Vagina (tissue), 2 donors: ENCODE measurements at places on chromosomes 3 and 15.

DNA sequence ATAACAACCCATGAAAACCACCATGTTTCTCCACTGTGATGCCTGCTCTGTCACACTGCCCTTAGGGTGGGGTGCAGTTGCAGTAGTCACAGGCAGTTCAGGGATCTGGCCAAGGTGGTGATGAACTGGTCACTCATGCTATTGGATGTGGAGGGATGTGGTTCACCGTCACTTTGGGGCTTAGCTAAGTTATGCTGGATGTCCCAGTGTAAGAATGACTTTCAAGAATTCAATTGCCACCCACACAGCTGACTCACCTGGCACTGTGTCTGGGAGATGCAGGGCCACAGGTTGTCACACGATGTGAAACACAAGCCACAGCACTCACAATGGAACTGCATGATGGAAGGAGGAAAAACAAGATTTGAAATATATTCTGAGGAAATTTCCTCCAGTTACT lies 146.1 kb upstream of the CTNNB1 start:
- DNase-seq = no peak
- H3K4me1 ChIP-seq = no peaks in the 10 kb centered on the region
- no peaks in the 10 kb centered on the region for H3K36me3 ChIP-seq
- no peak overlapping the region for H3K27ac ChIP-seq

DNA sequence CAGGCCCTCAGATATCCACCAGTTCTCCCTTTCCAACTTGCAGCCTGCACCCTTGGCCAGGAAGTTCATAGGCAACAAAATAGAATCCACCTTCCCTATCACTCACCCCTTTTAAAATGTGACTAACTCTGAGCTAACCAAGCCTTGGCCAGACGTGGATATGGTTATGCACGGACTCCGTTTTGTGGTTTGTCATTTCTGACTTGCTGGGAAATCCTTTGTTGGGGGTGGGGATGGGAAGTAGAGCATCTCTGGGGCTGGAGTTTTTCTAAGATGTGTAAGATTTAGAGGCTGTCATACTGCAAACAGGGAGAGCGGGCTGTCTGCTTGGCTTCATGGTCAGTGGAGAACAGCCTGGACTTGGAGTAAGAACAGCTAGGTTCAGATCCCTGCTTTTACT lies 62.6 kb downstream of the SMAD3 start:
- DNase-seq = no peak
- H3K27me3 ChIP-seq = no peaks in the 10 kb centered on the region
- H3K4me3 ChIP-seq = no peak overlapping the region
- peaks cover 88% of the 10 kb centered on the region for H3K4me1 ChIP-seq
- H3K36me3 ChIP-seq = no peaks in the 10 kb centered on the region

GRCh38 chr3:36904641-36905040 lies 40.2 kb downstream of the TRANK1 start:
- no peak overlapping the region for H3K4me3 ChIP-seq
- H3K4me1 ChIP-seq = peaks cover 29% of the 10 kb centered on the region
- no peak overlapping the region for H3K27ac ChIP-seq
- H3K27me3 ChIP-seq = no peaks in the 10 kb centered on the region

DNA sequence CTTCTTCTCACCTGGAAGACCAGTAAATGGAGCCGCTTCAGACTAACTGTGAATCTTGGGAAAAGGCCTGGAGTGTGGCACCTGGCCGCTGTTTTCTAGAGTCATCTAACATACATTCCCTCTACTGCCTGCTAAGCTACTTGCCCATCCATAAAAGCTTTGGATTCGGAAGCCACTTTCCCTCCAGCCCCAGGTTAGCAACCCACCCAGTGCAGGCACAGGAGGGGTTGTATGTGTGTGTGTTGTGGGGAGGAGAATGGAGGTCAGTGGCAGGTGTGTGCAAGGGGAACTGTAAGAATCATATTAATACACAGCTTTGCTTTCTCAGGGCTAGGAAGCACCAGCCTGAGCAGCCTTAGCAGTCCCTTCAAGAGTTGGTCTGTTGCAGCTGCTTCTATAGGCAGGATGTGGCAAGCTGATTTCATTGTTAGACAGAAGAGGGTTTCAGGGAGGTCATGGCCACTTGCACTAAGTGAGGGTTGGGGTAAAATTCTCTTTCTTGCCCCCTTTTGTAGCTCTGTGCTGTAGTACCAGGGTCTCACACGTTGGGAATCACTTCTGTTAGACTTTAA lies 8.9 kb downstream of the NSUN3 start:
- H3K4me3 ChIP-seq = no peak overlapping the region
- no peaks in the 10 kb centered on the region for H3K4me1 ChIP-seq
- H3K27ac ChIP-seq = no peak overlapping the region
- H3K27me3 ChIP-seq = no peaks in the 10 kb centered on the region

DNA sequence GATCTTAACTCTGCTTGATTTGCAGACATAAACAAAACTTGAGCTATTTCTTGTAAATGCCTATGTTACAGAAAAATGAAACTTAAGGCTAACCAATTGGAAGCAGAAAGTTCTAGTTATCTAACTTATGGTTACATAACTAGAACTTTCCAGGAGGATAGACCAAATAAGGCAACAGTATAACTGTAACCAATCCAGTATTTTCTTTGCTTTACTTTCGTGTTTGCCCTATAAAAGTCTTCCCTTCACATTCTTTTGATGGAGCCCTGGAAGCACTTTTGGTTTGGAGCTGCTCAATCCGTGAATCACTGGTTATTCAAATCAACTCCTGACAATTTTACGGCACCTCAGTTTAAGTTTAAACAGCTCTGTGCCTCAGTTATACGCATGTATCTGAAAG lies 164.6 kb downstream of the SUCLG2 start:
- H3K4me3 ChIP-seq = no peak overlapping the region
- H3K27ac ChIP-seq = peak overlapping the region; percentile 28
- DNase-seq = no peak
- H3K36me3 ChIP-seq = no peaks in the 10 kb centered on the region
- no peaks in the 10 kb centered on the region for H3K4me1 ChIP-seq

GRCh38 chr15:43210807-43211206 lies 10.0 kb downstream of the EPB42 start:
- no peaks in the 10 kb centered on the region for H3K36me3 ChIP-seq
- no peak for DNase-seq
- no peak overlapping the region for H3K4me3 ChIP-seq
- H3K27me3 ChIP-seq = no peaks in the 10 kb centered on the region
- H3K4me1 ChIP-seq = no peaks in the 10 kb centered on the region

DNA sequence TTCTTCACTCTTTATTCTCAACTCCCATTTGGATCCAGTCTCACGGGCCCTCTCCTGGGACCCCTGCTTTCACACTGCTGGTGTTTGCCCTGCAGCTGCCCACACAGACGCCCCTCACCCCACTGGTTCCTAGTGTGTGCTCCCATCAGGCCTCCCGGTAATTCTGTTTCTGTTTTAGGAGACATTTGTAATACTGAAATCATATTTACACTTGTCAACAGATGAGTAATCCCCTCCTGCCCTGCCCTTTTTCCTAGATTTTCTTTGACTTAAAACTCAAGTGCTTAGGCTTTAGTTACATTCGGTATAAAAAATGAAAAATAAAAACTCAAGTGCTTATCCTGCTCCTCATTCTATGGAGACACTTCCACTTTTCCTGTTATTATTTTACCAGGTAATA lies 18.4 kb upstream of the ABTB1 start:
- no peaks in the 10 kb centered on the region for H3K36me3 ChIP-seq
- no peaks in the 10 kb centered on the region for H3K4me1 ChIP-seq
- H3K4me3 ChIP-seq = no peak overlapping the region
- DNase-seq = no peak
- H3K27me3 ChIP-seq = no peaks in the 10 kb centered on the region
- H3K27ac ChIP-seq = no peak overlapping the region

- peak overlapping the region; percentile 83 for H3K27ac ChIP-seq
- peaks cover 55% of the 10 kb centered on the region for H3K4me1 ChIP-seq
- no peaks in the 10 kb centered on the region for H3K36me3 ChIP-seq
- no peak for DNase-seq
- no peaks in the 10 kb centered on the region for H3K27me3 ChIP-seq
- peak overlapping the region; percentile 80 for H3K4me3 ChIP-seq
These were observed 681 bp downstream of the CTDSPL start for GRCh38 chr3:37862219-37862902.

- no peak overlapping the region for H3K4me3 ChIP-seq
- no peaks in the 10 kb centered on the region for H3K27me3 ChIP-seq
- H3K36me3 ChIP-seq = no peaks in the 10 kb centered on the region
- no peak for DNase-seq
- no peak overlapping the region for H3K27ac ChIP-seq
These were observed 17.9 kb downstream of the SLC6A11 start for GRCh38 chr3:10833855-10834414.

GRCh38 chr3:44079916-44080315 lies 161.8 kb upstream of the TOPAZ1 start:
- no peaks in the 10 kb centered on the region for H3K36me3 ChIP-seq
- H3K27me3 ChIP-seq = no peaks in the 10 kb centered on the region
- H3K27ac ChIP-seq = no peak overlapping the region
- peak; percentile 79 for DNase-seq

- H3K4me1 ChIP-seq = no peaks in the 10 kb centered on the region
- no peak for DNase-seq
- H3K4me3 ChIP-seq = no peak overlapping the region
- no peaks in the 10 kb centered on the region for H3K36me3 ChIP-seq
- no peaks in the 10 kb centered on the region for H3K27me3 ChIP-seq
- H3K27ac ChIP-seq = no peak overlapping the region
These were observed 24.4 kb downstream of the MAP1A start for GRCh38 chr15:43541785-43542184.

GRCh38 chr15:81534124-81534523 lies 160.1 kb upstream of the TMC3 start:
- H3K36me3 ChIP-seq = no peaks in the 10 kb centered on the region
- H3K4me1 ChIP-seq = no peaks in the 10 kb centered on the region
- no peak for DNase-seq
- no peak overlapping the region for H3K4me3 ChIP-seq
- no peaks in the 10 kb centered on the region for H3K27me3 ChIP-seq
